ENCODE measurements at places on chromosomes 4 and X.

GRCh38 chrX:8783097-8783713 is 18.0 kb downstream of the FAM9A start:
- no peak for DNase-seq

- peak; percentile 35 for DNase-seq
Measured at GRCh38 chr4:39365830-39366771, at the start of gene RFC1. Gene RFC1, minus strand, starts transcription at chr4:39366362. Its CDS starts 121 bp downstream, at chr4:39366241.

DNA sequence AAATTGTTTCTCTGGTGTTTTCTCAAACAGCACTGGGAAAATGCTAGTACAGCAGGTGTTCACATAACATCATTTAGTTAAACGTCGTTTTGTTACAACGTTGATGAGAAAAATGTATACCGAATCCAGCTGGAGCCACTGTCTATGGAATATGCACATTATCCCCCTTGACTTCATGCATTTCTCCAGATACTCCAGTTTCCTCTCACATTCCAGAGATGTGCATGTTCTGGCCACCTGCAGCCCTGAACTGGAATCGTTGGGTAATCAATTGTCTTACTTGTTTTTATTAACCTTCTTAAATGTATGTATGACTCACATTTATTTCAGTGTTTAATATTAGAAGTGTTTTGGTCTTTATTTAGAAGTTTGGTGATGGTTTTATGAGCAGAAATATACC is 18.4 kb upstream of the ODAM start:
- DNase-seq = peak; percentile 19

DNA sequence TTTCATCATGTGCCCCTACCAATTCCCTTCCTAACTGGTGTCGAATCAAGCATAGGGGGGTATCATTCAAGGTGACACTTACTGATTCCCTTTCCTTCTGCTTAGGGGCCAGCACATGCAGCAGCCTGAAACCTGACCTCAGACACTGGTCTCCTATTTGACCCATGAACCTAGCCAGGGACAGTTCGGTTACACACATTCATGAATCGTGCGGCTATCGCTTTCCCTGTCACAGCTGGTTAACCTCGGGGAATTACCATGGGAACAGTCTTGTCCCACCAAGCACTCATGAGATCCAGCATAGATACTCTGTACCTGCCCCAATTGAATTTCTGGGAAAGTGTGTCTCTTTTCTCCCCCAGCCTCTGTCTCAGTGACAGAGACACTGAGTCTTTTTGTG is 140.4 kb downstream of the ZNF674 start:
- no peak for DNase-seq

GRCh38 chr4:94375364-94375763 is 32.7 kb upstream of the HPGDS start:
- DNase-seq = no peak

DNA sequence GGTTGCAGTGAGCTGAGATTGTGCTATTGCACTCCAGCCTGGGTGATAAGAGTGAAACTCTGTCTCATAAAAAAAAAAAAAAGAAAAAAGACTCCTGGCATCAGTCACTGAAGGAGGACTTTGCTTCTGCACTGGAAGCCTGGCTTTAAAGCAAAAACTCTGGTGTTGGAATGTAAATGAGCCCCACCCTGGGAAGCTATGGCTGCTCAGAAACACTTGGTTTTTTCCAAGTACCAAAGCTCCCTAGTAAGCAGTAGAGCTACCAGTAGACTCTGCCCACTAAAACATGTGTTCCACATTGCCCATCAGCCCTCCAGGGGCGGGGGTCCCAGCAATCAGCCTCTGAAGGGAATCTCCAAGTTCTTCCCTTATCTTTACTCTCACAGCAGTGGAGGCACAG is 154.4 kb downstream of the SHROOM3 start:
- DNase-seq = no peak

- no peak for DNase-seq
Measured at GRCh38 chr4:173490817-173491528, 39.1 kb downstream of the HAND2 start.

DNA sequence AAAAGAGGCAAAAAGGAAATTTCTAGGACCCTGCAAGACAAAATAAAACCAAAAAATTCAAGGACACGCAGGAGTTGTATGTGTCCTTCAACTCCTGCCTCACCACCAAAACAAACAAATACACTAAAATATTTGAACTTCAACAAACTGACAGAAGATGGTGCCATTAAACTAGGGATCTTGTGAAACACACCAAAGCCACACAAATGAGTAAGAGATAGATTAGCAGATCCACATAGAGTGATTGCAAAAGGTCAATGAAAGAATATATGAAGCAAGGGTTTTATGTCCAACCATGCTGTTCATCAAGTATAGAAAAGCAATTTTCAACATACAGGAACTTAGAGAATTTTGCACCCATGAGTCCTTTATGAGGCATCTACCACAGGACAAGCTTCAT is 40.1 kb upstream of the SCML1 start:
- no peak for DNase-seq

GRCh38 chr4:83250687-83251446 is 33.7 kb downstream of the COQ2 start:
- no peak for DNase-seq

DNA sequence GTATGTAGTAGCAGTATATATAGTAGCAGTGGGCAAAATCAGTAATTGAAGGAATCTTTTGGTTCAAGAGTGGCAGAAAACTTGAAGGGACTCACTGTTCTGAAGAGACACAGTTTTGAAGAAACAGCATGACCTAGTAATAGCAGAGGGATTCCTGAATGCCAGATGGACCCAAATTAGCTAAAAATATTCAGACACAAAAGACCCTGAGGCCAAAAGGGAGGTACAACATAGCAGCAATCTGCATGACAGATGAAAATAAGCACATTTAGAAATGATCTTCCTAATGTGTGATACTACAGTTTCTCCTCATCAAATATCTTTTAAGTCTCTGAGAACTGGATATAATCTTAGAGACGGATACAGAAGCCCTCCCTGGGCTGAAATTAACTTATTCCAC is 536.6 kb downstream of the PPARGC1A start:
- no peak for DNase-seq

GRCh38 chr4:38842994-38843393 is 13.6 kb downstream of the TLR6 start:
- DNase-seq = no peak

GRCh38 chrX:68831405-68832100 is 2.7 kb downstream of the EFNB1 start:
- DNase-seq = no peak

DNA sequence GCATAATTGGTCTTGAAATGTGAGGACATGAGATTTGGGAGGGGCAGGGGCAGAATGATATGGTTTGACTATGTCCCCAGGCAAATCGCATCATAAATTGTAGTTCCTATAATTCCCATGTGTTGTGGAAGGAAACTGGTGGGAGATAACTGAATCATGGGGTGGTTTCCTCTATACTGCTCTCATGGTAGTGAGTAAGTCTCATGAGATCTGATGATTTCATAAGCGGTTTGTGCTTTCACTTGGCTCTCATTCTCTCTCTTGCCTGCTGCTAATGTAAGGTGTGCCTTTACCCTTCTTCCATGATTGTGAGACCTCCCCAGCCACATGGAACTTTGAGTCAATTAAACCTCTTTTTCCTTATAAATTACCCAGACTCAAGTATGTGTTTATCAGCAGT is 2595.9 kb downstream of the PCDH7 start:
- DNase-seq = no peak

DNA sequence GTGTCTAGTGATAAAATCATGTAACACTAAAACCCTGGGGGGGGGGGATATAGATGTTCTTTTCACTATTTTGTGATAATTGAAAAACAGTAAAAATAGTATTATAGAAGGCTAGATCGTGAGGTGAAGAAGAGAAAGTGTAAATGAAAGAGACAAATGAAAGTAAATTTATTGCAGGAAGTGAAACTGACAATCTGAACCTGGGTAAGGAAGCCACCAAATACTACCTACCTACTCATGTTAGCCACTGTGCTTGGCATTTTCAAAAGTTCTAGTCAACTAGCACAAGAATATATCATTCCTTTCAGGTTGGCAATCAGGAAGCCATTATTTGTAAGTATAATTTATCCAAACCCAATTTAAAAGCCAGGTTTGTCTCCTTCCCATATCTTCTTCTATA is 1366.1 kb downstream of the FAM133A start:
- no peak for DNase-seq

DNA sequence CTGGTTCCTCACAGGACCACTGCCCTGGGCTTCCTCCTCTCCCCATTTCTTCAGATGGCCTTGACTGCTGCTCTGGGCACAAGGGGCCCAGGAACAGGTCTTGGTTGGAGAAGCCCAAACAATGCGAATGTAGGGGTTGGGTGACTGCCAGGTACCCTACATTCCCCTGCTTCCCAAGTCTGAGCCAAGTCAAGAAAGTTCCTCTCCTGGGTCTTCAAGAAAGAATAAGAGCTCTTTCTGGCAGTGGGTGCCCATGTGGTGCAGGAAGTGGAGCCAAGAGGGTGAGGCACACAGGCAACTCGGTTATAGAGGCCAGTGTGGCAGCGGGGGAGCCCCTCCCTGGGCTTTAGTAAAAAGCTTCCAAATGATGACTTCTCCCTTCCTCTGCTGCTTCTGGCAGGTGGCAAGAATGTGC is 2.7 kb downstream of the SLC34A2 start:
- no peak for DNase-seq

DNA sequence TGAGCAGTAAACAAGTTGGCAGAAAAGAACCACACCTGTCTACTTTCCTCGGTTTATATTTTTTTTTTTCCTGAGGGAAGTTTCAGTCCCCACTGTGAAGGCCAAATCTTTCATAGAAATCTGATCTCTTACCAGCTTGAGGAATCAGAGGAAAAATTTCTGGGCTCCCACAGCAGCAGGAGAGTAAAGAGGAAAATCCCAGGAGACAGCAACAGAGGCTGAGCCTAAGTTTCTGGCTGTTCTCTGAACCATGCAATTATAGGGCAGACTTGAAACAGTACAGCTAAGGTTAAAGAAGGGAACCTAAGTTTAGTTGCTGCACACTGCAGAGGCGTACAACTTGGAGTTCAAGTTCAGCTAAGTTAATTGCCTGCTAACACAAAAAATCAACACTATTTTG is 1090.9 kb upstream of the INTU start:
- no peak for DNase-seq

DNA sequence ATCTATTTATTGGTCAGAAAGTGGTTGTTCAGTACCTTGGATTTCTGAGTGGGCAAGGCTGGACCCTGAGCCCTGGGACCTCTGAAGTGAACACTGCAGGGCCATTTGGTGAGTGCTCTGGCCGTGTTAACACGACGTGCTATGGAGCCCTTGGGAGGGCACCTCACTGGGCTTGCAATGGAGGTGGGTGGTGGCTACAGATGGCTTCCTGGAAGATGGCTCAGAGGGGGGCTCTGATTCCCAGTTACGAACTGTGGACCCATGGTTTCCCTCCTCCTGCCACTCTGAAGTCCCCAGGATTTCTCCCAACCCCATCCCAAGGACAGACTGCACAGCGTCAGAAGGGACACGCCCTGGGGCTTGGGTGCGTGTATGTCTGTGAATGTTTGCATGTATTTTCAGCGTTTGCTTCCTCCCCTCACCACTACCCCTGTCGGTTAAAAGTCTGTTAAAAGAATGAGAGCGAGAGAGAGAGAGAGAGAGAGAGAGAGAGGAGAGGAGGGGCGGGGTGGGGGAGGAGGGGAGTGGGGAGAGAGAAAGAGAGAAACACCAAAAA is 3.7 kb upstream of the RHOH start:
- DNase-seq = no peak

DNA sequence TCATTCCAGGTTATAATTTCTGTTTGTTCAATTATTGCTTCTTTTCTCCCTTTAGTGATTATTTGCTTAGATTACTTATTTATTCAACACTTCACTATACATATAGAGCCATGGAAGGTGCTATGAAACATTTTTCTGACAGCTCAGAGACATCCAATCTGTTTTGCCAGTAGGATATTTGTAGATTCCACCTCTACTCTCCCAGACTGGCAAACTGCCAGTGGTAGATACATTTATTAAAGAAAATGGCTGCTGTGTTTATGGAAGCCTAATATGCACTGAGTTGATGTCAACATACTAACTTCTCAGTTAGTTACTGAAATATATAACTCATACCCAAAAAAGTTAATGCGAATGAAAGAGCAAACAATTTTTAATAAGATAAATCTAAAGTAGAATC is 348.6 kb downstream of the TRAM1L1 start:
- no peak for DNase-seq

- peak; percentile 51 for DNase-seq
Measured at GRCh38 chr4:144734522-144734921, 88.6 kb downstream of the HHIP start.

DNA sequence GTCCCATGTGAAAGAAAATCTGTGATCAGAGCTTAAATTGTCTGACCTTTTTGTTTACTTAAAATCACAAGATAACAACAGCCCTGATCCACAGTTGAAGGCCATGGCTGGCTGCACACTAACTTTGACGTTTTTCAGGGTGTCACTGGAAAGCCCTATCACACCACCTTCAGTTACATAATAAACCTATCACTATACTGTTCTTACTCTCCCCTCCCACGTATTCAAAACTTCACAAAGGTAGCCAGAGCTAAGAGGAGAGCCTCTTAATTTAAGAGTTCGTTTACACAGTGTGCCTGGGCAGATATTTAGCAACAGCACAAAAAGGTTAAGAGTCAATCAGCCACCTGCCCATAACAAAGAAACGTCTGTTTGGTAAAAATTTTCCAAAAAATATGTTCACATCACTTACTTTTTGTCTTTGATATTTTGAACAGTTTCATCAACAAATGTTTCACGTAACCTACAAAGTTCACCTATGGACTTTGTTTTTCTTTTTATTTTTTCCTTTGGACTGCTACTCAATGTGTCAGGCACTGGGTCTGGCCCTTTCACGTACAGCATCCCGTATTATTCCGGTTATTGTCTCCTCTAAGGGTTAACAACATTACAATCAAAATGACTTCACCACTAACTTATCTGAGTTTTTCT is 25.0 kb downstream of the RFC1 start:
- DNase-seq = no peak

DNA sequence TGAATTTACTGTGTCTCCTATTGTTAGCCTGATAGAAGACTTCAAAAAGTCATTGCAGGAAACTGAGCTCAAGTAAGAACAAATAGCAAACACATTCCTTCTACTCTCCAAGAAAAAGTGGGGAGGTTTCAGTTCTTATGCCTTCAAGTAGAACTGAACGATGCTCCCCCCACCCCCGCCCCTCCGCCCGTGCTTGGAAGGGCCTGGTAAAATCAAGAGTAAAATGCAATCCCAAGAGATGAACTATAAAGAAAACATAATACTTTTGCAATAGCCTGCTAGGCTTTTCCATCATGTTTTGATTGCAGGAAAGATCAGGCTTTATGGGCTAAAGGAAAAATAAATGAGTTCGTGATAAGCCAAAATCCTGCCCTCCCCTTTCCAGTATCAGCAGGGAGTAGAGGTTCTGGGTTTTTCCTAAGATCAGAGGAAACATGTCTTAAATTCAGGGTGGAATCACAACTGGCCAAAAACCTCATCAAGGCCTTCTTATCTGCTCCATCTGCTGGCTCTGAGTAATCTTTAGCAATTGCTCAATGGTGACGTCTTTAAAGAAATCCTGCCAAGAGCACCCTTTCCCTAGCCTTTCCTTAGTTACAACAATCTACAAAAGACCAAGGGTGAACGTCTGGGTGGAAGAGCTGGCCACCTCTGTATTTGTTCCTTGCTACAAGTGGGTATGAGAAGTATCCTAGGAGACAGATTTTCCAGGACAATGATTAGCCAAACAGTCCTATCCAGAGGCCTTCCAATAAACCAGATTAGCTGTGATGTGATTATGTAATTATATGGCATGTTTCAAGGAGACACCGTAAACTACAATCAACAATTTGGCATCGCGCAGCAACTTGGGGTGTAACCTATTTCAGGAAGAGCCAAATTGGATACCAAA is 66.3 kb upstream of the FAM9C start:
- DNase-seq = no peak

GRCh38 chrX:70998411-70999027 is 67.6 kb upstream of the SLC7A3 start:
- peak; percentile 48 for DNase-seq

- DNase-seq = peak; percentile 48
Measured at GRCh38 chr4:176150356-176150682, 45.1 kb downstream of the SPATA4 start.
